Erythroblast (primary cell): ENCODE measurements at places on chromosomes 7 and 10.

- DNase-seq, result peak; percentile 30
Measured at GRCh38 chr10:7027913-7028808, 382.7 kb downstream of the SFMBT2 start.

GRCh38 chr10:132980426-132981172, 38.2 kb upstream of the CFAP46 start:
- no peak for DNase-seq

DNA sequence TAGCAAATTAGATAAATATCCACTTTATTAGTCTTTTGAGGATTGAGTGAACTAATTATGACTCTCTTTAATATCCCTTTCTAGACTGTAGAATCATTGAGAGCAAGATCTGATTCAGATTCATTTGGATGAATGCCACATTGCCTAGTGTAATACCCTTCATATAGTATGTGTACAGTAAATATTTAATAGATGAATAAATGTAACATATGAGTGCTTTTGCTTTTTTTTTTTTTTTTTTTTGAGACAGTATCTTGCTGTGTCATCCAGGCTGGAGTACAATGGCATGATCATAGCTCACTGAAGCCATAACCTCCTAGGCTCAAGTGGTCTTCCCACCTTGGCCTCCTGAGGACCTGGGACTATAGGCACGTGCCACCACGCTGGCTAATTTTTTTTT, 14.8 kb downstream of the SAMD8 start:
- no peak for DNase-seq

DNA sequence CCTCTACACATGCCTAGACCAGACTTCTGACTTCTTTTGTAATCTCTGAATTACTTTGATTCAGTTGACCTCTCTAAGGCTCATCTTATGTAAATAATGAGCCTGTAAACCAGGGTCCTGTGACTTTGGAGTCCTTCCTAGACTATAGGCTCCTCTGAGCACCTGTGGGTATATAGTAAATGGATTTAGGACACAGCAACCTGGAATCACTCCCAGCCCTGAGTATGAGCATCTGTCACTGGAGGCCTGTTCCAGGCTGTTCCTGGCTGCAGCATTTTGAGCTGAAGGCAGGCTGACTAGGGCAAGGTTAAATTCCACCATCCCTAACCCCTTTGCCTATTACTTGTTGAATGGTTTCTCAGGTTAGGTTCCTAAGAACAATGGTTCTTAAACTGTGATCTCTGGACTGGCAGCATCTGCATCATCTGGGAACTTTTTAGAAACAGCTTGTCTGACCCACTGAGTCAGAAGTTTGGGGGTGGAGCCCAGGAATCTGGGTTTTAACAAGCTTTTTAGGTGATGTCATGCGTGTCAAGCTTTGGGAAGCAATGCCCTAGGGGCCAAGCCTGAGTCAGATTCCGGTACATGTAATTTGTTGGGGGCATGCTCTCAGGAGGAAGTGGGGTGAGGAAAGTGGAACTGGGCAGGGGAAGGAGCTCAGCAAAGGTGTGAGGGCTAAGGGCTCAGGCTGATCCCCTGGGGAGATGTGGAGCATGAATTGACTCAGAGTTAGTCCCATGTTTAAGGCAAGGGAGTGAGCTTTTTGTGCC, 28.2 kb downstream of the MINDY4 start:
- no peak for DNase-seq

GRCh38 chr10:24157567-24157966, 51.4 kb upstream of the KIAA1217 start:
- no peak for DNase-seq

DNA sequence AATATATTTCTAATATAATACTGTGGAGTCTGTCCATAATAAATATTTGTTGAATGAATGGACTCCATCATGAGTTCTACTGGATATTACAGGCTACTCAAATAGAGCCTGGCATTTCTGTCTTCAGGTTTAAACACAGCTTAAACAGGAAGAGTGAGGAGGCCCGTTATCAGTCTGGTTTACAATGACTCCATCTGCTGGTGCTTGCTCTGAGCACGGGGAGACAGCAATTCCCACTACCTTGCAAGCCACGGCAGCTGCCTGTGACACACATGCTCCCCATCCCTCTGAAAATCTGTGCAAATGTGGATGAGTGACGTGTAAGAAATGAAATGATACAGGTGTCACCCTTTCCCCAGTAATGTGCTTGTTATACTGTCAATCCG, 293.5 kb upstream of the IMMP2L start:
- DNase-seq, result no peak

- no peak for DNase-seq
Measured at GRCh38 chr10:133388973-133389818, 4.8 kb upstream of the MTG1 start.

DNA sequence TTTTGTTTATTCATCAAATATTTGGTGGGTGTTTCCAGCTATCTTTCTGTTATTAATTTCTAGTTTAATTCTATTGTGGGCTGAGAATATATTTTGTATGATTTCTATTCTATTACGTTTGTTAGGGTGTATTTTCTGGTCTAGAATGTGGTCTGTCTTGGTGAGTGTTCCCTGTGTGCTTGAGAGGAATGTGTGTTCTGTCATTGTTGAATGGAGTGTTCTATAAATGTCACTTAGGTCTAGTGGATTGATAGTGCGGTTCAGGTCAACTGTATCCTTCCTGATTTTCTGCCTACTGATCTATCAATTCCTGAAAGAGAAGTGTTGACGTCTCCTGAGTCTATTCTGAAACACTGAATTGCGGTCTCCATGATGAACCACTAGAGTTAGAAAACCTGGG, 8.5 kb downstream of the HTRA1 start:
- no peak for DNase-seq

DNA sequence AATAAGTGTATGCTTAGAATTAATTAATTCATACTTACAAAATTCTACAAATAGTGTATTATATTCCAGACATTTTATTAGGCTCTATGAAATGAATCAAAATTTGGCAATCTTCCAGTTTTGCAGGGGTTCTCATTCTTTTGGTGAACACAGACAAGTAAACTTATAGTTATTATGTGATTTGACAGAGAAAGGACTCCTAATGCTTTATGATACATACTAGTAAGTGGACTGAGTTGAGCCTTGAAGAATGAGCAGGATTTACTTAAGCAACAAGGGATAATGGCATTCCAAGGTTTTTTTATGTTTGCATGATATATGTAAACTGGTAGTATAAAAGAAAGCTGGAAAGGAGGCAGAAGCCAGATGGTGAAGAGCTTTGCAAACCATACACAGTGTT, 145.7 kb upstream of the FERD3L start:
- DNase-seq, result no peak

DNA sequence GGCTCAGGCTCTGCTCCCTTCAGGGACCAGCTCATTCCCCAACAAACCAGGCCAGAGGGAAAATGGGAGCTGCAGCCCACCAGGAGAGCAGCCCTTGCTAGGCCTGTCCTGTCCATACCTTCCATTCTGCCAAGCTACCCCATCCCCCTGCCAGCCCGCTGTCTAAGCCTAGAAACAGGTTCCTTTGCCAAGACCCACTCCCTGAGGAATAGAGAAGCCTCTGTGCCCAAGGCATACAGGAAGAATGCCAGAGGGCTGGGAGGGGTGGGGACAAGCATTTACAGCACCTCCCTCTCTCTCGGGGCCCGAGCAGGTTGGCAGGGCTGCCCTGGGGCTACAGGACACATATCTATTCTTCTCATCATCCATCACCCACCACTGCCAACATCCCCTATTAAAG, 178.3 kb downstream of the GRID1 start:
- no peak for DNase-seq

DNA sequence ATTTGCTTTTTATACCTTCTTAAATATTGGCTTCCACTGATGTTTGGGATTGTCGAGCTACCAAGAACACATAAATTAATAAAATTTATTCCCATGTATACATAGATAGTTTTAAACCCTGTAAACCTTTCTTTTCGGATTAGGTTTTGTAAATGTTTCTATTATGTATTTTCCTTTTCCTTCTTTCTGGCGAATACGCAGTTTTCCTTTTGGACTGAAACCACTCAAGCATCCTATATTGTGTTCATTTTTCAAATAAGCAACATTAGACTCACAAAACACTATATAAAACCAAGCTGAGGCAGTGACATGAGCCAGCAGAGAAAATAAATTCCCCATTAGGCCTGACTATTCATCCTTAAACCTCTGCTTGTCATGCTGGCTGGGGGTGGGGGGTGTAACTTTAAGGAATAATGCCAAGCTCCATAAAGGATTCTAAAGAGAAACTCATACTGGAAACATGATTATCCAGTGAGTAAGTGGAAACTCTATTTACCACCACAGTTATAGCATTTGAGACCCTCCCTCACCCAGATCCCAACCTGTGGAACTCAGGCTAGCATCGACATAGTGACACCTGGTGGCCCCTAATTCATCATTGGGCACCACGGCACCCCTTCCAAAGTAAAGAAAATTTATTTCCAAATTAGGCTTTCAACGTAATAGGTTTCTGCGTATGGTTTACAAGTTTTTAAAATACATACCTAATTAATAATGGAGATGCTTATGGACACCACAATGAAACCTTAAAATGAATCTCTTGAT, 86.5 kb upstream of the CELF2 start:
- DNase-seq, result no peak

GRCh38 chr7:11636274-11636673, 195.7 kb downstream of the THSD7A start:
- no peak for DNase-seq

DNA sequence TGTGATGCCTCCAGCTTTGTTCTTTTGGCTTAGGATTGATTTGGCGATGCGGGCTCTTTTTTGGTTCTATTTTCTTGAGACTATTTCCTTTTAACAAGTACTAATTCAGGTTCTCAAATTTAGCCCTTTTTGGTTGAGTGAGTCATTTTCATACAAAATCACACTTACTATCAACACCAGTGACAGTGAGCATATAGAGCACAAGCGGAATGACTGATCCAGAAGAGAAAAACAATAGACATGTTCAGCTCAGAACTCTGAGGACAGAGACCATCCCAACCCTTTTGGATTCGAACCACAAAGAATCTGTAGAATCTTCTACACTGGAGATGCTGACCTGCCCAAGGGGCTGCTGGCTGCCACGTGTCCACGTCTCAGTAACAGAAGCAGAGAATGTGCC, 56.4 kb upstream of the INSYN2A start:
- DNase-seq, result no peak

DNA sequence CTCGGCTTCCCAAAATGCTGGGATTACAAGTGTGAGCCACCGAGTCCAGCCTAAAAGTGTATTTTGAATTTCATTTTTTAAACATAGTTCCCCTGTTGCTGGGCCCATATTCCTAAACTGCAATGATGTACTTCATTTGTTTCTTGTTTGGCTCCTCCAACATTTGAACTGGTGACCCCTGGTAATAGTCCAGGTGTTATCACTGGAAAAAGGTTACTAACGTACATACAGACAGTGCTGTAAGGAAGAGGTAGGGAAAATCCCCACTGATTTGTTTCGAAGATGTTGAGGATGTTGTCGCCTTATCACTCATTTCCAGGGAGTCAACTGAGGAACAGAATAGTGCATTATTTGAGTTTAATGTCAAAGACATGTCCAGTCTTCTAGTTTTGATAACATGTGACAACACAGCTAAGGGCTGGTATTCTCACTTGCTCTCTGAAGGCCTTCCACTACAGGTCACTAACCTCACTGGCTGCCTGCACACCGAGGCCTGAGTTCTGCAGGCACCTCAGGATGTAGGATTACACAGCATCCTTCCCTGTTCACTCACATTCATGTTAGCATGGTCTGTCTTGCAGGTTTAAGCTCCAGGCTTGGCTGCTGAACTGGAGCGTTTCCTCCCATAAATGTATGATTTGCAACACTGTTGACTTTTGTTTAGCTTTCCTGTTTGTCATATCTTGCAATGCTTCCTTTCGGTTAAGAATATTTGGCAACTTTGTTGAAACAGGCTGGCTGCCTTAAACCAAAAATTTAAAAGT, 362.8 kb downstream of the INHBA start:
- DNase-seq, result no peak

GRCh38 chr7:84664626-84665025, 470.0 kb upstream of the SEMA3A start:
- DNase-seq, result no peak

DNA sequence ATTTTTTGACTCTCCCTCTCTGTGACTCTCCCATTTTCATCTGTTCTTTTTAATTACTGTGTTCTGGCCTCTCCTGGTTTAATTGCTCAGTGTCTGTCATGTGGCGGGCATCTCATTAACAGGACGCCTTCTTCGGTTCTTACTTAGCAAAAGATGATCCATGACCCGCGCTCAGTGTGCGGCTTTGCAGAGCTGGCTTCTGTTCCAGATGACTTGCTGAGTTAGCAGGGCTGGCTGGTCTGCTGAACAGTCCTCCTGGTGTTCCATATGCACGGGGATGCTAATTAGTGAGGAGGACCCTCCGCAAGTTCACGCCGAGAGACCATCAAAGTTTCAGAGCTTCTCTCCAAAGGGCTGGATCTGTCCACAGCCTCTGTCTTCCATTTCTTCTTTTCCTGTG, 258.6 kb upstream of the MKI67 start:
- no peak for DNase-seq

DNA sequence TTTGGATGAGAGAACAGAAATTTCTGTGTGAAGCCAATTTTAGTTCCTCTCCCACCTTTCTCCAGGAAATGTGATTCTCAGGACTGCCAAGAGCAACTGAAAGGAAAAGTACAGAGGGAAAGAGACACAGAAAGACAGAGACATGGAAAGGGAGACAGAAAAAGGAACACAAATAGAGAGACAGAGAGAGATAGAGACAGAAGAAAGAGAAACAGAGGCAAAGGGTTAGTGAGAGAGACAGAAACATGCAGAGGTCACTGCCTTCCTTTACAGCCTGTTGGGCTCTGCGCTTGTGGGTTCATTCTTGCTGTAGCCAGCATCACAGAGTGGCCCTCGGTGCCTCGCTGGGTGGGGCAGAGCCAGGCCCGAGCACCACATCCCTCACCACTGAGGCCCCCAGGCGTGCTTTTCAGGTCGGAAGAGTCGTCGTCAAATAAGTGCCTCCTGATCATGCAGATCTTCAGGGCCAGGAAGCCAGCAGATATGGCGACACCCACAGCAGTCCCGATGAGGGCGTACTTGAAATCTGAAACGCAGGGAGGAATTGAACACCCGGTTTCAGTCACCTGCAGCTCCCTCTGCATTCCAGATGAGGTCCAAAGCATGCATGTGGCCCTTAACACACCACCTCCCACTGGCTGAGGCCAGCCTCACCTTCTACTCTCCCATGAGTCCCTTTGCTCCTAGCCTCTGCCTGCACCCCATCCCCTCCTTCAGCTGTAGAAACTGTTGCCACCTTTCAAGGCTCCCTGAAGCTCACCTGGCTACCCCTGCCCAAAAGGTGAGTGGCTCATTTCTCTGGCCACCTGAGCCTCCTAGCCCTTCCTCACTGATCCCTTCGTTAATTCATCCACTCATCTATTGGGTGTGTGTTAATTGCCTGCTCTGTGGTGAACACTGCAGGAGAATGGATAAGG, 21.4 kb downstream of the TMEM273 start:
- DNase-seq, result no peak
